ENCODE measurements at places on chromosomes 16 and 17.
A peak's percentile ranks its signal among the peaks of the same experiment; 100 is the strongest.

- no peak for DNase-seq
These were observed 202.2 kb downstream of the ENGASE start for GRCh38 chr17:79276821-79277220.

- DNase-seq: no peak
These were observed 58.1 kb downstream of the PPM1E start for GRCh38 chr17:58813712-58814111.

DNA sequence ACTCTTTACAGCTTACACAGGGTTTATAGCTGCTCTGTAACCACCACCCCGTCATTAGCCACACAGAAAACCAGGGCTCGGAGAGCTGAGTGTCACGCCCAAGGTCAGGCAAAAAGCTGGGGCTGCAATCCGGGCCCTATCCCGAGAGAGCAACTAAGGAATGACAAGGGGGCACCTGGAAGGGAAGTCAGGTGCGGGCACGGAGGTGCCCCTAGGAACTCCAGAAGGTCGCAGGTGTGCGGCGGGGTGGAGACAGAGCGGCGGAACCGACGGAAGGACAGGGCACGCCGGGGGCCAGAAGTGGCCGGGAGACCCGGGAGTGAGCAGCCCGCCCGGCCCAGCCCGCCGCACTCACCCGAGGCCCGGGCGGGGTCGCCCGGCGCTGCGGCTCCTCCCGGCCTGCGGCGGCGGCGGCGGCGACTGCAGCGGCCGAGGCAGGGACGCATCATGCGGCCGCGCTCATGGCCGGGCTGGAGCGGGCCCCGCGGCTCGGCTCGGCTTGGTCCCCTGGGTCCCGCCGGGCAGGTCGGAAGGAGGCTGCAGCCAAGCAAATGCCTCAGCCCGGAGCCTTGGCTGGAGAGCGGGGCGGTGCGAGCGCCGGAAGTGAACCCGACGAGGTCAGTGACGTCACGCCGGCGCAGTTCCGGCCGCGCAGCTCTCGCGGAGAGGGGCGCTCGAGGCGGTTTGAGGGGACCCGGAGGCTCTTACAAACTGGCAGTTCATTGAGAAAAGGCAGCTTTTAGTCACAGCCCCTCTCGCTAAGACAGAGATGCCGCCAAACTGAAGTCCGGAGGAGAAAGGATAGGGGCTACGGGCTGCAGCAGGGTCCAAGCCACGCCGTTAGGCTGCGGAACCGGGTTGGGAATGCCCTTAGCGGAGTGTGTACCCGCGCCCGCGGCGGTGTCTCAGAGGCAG lies at the start of gene ZDHHC7:
ZDHHC7 (minus strand) TSS at position 605 of the 915 bp plus-strand sequence. CDS start 20,917 bp downstream, outside the sequence.
- peak; percentile 91 for DNase-seq

DNA sequence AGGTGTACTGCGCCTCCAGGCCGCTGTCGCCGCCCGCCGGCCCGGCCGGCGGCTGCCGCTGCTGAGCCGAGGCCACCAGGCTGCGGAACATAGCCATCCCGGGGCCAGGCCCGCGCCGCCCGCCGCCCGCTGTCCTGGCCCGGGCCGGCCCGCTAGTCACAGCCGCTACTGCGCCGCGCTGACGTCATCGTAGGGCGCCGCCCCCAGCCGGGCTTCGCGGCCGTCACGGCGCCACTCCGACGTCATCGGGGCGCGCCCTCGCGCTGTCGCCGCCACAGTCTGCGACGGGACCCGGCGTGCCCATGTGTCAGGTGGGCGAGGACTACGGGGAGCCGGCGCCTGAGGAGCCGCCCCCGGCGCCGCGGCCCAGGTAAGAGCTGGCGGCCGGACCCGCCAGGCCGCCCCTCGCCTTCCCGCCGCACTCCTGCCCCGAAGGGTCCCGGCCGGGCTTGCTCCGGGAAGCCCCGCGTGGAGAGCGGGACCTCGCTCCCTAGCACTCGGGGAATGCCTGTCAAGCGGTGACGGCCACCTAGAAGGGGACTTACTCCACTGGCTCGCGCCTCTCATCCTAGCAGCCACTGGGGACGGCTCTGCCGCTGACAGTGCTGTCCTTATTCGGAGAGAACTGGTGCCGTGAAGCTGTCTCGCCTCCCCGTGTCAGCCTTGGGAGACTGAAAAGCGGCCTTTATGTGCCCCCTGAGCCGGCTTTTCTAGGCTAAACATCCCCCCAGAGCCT lies at the start of the genes CTU2 and RNF166:
CTU2 (plus strand) TSS at position 275 of the 736 bp plus-strand sequence; CDS start at position 303, 28 bp downstream.
RNF166 (minus strand) TSS at position 180 of the 736 bp plus-strand sequence; CDS start at position 97, 83 bp downstream.
- peak; percentile 96 for DNase-seq

DNA sequence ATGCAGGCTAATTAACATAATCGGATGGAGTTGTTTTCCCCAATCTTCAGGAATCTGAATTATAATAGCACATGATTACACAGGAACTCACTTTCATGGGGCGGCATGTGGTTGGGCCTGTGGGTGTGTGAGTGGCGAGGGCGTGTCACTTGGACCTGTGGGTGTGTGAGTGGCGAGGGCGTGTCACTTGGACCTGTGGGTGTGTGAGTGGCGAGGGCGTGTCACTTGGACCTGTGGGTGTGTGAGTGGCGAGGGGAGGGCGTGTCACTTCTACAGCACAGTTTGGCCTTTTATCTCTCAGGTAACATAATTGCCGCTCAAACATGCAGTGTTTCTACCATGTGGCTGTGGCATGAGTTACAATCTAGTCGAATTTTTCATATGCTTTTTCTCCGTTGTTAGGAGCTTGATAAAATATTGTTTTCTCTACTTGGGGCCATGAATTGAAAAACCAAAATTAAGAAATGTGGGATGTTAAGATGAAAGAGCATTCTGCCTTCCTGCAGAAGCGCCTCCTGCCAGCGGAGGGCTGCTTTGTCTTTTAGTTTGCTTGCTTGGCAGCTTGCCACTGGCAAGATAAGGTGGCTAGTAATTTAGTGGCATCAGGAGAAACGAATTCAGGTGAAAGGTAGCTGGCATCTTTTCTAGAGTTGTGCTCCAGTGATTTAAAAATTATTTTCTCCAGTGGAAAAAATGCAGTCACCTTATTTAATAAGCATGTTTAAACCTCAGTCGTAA lies 36.2 kb downstream of the USP10 start:
- DNase-seq: no peak
